ENCODE measurements at places on chromosomes 1 and 21.

- DNase-seq: peak; percentile 2
These were observed 46.0 kb upstream of the SLC19A1 start for GRCh38 chr21:45588086-45588825.

DNA sequence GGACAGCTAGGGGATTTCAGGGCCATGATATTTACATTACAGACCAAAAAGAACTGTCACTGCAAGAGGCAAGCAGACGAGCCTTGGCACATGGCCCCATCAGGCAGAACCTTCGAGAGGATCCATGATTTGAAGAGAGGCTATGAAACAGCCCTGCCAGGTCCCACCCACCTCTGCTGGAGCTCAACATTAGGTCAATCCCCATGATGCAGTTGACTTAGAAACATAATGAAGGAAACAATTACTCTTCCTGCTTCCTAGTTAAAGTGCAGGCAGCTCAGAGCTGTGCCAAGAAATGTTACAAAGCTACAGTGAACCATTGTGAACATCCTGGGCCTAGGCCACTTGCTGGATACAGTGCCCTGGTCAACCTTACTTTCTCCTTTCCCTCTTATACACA is 41.7 kb upstream of the PTCH2 start:
- DNase-seq: no peak

DNA sequence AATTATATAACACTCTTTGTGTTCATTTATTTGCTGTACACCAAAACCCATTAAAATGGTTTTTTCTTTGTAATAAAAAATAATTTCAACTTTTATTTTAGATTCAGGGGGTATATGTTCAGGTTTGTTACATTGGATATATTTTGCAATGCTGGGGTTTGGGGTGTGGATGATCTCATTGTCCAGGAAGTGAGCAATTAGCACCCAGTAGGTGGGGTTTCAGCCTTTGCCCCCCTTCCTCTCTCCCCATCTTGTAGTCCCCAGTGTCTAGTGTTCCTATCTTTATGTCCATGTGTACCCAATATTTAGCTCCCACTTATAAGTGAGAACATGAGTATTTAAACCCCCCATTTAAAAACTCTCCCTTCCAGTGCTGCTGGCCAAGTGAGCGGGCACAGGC is 184.6 kb downstream of the RHOU start:
- no peak for DNase-seq

DNA sequence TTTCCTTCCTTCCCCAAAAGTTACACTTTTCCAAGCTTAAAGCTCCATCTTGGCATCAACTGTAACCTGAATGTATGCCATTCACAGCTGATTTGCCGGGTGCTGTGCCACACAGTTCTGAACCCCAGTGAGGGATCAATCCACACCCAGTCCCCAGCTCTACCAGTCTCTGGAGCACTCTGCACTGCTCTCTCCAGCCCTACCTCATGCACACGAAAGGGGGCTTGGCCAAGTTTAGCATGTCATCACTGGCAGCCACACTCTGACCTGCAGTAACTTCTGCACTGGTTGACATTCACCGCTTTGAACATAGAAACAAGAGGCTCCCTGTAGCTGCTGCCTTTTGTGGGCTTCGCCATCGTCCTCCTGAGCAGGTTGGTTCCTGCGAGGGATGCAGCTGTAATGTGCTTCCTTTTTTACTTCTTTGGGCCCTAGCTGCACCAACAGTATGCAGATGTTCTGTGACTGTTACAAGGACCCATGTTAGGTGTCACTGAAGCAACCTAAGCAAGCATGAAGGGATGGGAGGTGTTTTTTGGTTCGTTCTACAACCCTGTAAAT is 135.4 kb upstream of the SLC44A3 start:
- DNase-seq: no peak

- no peak for DNase-seq
These were observed 172.8 kb upstream of the KCTD3 start for GRCh38 chr1:215394084-215394991.

- peak; percentile 44 for DNase-seq
These were observed 116.8 kb downstream of the TOMM20 start for GRCh38 chr1:235011599-235012435.

DNA sequence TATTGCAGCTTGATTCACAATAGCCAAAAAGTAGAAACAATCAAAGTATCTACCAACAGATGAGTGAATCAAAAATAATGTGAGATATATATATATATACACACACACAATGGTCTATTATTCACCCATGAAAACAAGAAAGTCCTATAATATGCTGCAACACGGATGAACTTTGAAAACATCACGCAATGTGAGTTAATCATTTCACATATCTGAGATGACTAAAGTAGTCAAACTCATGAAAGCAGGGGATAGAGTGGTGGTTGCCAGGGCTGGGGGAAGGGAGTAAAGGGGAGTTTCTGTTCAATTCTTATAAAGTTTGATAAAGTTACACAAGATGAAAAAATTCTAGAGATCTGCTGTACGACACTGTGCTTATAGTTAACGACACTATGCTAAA is 1234.8 kb downstream of the MRPL39 start:
- no peak for DNase-seq

DNA sequence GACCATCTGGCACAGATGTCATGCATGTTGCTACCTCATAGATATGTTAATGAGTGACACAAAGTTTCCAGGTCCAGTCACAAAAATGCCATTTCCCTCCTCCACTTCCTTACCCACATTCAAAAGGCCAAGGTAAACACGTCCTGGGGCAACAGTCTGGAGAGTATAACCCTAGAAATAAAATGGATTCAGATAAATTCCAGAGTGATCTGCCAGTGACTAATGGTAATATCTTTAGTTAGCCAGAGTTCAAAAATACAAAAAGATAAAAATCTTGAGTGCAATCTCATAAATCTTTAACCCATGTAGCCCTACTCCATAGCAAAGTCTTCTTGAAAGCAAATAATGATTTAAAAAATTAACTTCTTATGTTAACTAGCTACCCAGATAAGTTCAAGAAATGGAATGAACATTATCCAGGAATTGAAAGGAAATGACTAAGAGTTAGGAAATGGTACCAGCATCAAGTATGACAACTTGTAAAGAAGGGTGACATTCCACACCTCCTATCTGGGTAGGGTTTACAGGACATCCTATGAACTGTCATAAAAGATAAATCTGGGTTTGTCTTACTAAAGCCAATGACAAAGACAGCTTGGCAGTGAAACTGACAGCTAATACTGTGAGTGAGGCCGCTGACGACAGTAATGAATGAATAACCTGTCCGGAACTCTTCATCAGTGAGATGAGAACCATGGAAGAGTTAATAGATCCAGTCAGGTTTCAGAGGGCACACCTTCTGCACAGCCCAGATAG is 18.1 kb downstream of the RGS2 start:
- DNase-seq: no peak

- DNase-seq: peak; percentile 48
These were observed 104.1 kb upstream of the TMPRSS2 start for GRCh38 chr21:41611966-41612606.

GRCh38 chr21:33854604-33855003 is 61.0 kb downstream of the ATP5PO start:
- no peak for DNase-seq

DNA sequence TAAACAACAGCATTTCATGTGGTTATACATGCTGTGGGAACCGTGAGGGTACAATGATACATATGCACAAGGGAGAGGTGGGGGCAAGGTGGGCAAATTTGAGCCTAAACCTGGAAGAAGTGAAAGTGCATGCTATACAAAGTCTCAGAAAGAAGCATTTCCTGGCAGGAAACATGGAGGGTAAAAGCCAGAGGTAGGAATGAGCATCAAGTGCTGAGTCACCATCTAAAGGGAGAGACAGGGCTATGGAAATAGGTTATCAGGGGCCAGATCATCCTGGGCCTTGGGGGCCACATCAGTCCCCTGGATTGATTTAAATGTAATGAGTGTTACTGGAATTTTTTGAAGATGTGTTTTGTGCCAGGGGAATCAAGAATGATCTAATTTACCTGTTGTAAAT is 60.1 kb upstream of the DAB1 start:
- no peak for DNase-seq

- no peak for DNase-seq
These were observed 4.6 kb downstream of the DR1 start for GRCh38 chr1:93350322-93350721.

- DNase-seq: no peak
These were observed 621.0 kb downstream of the ADGRL2 start for GRCh38 chr1:82421782-82422181.

DNA sequence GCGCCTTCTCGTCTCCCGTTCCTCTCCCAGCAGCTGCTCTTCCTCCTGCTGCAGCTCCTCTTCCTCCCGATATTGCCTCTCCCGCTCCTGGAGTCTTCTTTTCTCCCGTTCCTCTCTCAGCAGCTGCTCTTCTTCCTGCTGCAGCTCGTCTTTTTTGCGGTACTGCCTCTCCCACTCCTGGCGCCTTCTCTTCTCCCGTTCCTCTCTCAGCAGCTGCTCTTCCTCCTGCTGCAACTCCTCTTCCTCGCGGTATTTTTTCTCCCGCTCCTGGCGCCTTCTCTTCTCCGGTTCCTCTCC is 5.3 kb downstream of the TCHH start:
- no peak for DNase-seq

DNA sequence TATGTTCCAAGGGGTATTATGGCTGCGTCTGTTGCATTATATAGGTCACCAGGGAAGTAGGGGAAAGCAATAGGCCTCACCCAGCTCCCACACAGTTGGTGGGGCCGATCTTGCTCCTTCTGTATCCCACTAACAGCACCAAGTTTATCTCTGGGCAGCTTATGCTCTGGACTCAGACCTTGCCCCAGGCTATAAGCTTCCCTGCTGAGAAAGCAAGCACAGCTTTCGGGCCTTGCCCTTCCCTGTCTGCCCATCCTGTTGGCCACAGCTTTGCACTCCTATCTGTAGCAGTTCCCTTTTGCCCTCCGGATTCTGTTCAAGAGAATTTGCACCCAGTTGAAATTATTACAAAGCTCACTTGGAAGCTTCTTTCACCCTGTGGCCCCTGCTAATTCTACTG is 12.9 kb downstream of the KCNE1 start:
- no peak for DNase-seq

DNA sequence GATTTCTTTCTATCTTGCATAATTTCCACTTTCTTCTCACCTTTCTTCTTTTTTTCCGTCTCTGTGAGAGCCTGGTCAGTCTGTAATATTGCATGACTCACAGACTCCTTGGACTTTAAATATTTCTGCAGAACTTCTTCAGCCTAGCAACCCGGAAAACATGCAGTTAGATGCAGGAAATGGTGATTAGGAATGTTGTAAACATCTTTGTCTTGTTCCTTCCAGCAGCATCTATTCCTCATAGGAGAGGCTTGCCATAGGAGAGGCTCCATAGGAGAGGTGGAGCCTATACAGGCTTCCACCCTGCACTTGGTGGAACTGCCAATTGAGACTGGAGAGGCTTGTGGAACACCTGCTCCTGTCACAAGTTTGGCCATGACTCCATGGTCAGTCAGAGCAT is 10.0 kb downstream of the GBP5 start:
- no peak for DNase-seq

DNA sequence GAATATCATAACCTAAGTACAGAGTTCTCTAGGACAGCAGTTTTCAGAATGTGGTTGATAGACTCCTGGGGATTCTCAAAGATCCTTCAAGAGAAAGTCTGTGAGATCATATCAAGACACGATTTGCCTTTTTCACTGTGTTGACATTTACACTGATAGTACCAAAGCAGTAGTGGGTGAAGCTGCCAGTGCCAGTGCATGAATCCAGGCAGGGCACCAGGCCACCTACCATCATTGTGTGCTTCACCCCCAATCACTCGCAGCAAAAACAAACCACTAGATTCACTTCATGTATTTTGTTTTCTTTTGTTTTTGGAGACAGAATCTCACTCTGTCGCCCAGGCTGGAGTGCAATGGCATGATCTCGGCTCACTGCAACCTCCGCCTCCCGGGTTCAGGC is 23.9 kb downstream of the DNAJC16 start:
- no peak for DNase-seq
